Kidney epithelial cell (primary cell): ENCODE measurements at places on chromosomes 3 and 15. TPM values are rescaled to one million over a fixed set of nuclear protein-coding genes. Genes with fewer than 3 reads are reported as not detected.

EIF4E3 gene
- total RNA-seq, result 8.7 and 9.1 TPM in 2 replicates

EFCC1 gene
- total RNA-seq, result 0.14 TPM in 1 of 2 replicates, not detected in the other

POLQ gene
- total RNA-seq, result 1.3 and 2.0 TPM in 2 replicates

GRCh38 chr3:108011616-108012015 lies 79.2 kb downstream of the CD47 start:
- DNase-seq, result no peak

GRCh38 chr15:56971571-56971970 lies 53.1 kb downstream of the TCF12 start:
- no peak for DNase-seq

DNA sequence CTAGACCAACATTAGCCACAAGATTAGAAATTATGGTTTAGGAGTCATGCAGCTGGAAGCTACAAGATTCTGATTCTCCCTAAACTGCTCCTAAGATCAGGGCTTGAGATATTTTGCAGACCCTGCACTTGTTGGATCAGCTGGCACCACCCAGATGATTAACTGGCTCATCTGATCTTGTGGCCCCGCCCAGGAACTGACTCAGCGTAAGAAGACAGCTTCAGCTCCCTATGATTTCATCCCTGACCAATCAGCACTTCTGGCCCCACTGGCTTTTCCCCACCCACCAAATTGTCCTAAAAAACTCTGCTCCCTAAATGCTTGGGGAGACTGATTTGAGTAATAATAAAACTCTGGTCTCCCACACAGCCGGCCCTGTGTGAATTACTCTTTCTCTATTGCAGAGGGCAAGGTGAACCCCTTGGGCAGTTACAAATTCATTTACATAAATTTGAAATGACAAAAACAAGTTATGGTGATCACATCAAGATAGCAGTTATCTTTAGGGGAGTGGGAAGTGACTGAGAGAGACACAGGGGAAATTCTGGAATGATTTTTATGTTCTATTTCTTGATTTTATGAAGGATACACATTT lies 76.5 kb downstream of the CD200R1L start:
- DNase-seq, result no peak

DNA sequence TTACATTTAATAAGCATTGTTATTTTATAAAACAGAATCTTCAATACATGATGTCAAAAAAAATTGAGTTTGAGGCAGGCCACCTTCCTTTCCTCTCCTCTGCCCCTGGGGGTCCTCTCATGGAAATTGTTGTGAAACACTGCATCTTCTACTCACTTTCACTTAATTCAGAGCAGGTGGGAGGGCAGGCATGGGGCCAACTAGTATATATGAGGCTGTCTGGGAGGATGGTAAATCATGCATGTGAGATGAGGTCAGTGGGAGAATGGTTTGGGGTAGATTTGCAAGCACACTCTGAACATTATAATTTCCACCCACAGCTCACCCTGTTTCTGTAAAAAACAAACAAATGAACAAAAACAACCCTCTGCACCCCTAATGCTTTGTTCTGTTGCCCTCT lies 10.4 kb upstream of the CCDC14 start:
- no peak for DNase-seq
